Gastroesophageal sphincter (tissue), 4 donors: ENCODE measurements at places on chromosomes 7 and 10.

DNA sequence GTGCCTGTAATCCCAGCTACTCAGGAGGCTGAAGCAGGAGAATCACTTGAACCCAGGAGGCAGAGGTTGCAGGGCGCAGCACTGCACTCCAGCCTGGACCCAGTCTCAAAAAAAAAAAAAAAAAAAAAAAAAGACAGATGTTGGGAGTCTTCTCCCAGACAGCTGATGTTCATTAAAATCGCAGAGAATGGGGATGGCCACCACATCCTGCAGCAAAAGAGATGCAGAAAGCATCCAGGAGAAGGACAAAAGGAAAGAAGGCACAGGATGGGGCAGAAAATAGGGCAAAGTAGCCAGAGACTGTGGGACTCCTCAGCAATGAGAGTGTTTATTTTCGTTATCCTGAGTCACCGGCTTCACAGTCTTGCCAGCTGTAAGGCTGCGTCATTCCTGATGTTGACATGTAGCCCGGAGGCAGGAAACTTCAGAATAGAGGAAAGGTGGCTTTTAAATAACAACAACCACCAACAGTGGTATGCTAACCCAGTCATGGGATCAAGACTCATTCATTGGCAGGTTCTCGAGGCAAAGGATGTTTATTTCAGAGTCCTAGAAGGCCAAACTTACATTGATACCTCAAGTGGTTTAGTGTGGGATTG is 149.5 kb upstream of the SVIL start:
- ATAC-seq: peak; percentile 96

- ATAC-seq: no peak
Measured at GRCh38 chr7:121204537-121204936, 124.3 kb upstream of the WNT16 start.

DNA sequence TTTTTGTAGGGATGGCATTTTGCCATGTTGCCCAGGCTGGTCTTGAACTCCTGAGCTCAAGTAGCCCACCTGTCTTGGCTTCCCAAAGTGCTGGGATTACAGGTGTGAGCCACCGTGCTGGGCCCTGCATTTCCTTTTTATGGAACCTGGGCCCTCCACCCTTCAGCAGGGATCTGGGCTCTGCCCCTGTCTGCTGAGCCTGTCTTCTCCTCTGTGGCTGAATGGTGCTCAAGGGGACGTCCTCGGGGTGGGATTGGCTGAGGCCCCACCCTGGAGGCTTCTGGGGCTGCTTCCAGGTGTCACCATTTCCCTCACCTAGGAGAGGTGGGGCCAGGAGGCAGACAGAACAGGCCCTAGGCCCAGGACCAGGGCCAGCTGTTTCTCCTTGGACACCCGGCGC is 18.4 kb downstream of the FAM241B start:
- no peak for ATAC-seq

DNA sequence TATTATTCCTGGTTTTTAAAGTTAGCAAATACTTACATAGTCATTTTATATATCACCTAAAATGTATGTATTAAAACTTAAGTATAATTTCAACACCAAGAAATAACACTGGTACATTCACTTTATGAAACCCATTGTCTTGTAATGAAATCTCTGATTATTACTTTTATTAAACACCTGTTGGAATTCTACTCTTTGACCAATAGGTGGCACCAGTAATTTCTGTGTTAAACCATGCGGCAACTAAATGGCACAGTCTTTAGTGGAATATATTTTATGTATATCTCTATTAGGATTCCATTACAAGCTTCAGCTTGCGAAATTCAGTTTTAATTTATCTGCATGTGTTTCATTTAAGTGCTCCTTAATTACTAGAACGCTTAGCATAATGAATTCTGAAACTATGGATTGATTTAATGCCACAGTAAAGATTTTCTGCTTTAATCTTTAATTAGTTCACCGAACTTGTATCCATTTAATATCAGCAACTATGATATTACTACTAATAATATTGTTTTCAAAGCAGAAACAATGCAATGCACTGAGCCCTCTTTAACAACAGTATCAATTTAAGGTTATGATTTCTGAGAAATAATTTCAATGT is 181.3 kb downstream of the MAGI2 start:
- ATAC-seq: no peak
